ENCODE measurements at places on chromosomes 2 and 18. TPM values are rescaled to one million over a fixed set of nuclear protein-coding genes. Genes with fewer than 3 reads are reported as not detected.

Gene ANKRD29
- total RNA-seq: not detected

Gene SRBD1
- total RNA-seq: 18.1 TPM

Gene FAM237A
- total RNA-seq: not detected

Gene LDLRAD4
- total RNA-seq: 22.4 TPM

Gene DUSP11
- total RNA-seq: 29.6 TPM

Gene CD226
- 102 TPM for total RNA-seq

GRCh38 chr2:229634601-229635370 is 79.6 kb downstream of the DNER start:
- DNase-seq: no peak

GRCh38 chr18:55743133-55743532 is 155.1 kb upstream of the TCF4 start:
- no peak for DNase-seq

DNA sequence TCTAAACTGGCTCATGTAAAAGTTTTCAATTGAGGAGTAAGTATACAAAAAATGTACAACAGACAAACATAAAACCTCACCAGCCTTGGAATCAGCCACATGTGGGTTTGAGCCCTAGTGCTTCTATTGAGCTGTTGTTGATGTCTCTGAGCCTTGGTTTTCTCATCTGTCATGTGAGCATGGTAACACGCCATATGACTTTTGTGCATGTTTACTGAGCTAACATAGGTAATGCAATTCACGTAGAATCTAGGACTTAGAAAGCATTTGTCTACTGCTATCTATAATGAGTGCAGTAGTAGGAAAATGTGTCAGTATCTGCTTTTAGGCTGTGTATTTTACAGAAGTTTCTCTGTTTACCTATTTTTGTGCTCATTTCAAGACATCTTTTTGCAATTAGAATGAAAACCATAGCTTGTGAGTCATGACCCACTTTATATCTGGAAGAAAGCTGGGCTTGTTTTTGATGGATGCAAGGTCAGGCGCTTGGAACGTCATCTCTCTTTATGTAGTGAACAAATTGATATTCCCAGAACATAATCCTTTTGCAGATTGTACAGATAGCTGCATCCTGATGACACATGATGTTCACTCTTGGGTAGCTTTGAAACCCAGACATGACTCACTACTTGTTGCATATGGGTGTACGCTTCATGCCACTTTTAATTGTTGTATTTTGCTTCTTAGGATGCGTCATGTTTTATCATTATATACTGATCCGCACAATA is 94.3 kb downstream of the RNF144A start:
- DNase-seq: no peak

DNA sequence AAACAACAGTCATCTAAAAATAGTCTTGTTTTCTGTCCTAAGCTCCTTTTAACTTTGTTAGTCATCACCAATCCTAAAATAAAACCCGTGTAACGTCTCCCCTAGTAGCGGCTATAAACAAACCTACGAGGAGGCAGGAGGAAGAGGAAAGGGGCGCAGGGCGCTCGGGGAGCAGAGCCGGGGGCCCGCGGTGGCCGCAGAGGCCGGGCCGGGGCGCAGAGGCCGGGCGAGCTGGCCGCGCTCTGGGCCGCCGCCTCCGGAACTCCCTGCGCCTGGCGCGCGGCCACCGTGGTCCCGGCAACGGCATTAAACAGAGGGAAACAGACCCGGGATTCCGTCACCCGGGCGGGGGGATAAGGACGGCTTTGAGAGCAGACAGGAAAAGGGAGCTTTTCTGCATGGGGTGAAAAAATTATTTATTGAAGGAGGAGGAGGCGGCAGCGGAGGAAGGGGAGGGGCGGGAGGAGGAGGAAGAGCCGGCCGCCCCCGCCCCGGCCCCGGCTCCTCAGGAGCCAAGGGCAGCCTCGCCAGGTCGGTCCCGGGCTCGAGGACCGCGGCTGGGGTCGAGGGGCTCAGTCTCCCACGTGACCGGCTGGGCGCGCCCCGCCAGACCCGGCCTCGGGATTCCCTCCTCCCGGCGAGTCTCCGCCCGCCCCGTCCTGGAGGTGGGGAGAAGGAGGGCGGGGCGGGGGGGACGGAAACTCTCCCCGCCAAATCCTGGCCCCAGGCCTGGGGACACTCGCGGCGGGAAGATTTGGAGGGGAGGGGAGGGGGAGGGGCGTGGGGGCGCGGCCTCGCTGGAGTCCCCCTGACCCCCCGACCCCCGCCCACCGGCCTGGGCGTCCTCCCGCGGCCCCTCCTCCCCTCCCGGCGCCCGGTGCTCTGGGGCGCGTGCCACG is 1.8 kb upstream of the NFATC1 start:
- DNase-seq: peak; percentile 42

- no peak for DNase-seq
Observed at GRCh38 chr2:116061023-116061422, 1618.6 kb downstream of the DPP10 start.

- no peak for DNase-seq
Observed at GRCh38 chr2:38065502-38066135, 10.3 kb downstream of the CYP1B1 start.

- DNase-seq: no peak
Observed at GRCh38 chr18:13236411-13236810, 17.9 kb downstream of the LDLRAD4 start.

- DNase-seq: no peak
Observed at GRCh38 chr18:13461469-13461868, 242.9 kb downstream of the LDLRAD4 start.

DNA sequence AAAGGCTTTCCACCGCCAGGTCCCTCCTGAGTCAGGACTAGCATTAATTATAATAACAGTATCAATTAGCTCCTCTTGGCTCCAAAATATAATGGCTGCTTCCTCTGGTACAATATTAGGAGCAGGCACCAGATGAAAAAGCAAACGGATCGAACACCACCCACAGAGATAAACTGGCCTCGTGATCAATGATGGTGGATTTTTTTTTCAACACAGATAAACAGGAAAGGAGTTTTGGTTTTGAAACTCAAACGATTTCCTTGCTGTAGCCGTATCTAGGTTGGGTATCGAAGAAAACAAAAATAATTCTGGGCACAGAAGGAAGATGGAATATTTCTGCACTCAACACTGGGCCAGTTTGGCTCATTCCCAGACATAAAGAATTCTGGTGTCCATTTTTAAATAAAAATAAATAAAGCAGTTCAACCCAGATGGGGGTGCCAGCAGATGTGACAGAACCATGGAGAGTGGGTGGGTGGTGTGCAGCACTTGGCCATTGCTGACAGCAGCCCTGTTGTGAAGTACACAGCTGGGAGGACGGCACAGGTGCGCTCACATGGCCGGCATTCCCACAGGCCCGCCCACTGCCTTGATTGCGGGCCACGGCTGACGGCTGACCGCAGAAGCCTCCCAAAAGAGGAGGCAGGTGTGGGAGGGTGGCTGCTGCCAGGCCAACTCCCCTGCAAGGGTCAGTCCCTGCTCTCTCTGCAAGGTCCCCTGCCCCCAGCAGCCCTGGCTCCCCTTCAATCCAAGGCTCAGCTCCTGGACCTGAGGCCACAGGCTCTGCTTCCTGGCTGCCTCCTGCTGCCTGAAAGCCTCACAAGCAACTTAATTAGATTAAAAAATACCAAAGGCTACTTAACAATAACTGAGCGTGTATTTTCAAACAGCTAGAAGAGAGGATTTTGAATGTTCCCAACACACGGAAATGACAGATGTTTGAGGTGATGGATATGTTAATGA is 351.9 kb upstream of the ID2 start:
- DNase-seq: no peak

GRCh38 chr2:207256476-207257207 is 90.9 kb upstream of the KLF7 start:
- DNase-seq: no peak
